NCI-H774 (cell line): ENCODE measurements at places on chromosomes 2 and 18.

- no peak for DNase-seq
Observed at GRCh38 chr2:62968168-62968567, 82.5 kb upstream of the OTX1 start.

DNA sequence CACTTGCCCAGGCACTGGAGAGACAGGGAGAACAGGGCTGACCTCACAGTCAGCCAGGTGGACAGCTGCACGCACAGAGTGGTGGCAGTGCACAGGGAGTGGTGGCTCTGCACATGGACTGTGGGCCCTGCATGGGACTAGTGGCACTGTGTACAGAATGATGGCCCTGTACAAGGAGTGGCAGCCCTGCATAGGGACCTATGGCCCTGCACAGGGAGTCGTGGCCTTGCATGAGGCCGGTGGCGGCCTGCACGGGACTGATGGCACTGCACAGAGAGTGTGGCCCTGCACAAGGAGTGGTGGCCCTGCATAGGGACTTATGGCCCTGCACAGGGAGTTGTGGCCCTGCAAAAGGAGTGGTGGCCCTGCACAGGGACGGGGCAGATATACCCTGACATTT is 19.1 kb upstream of the STEAP3 start:
- DNase-seq, result no peak

- DNase-seq, result no peak
Observed at GRCh38 chr2:239608260-239608659, 207.4 kb upstream of the HDAC4 start.

GRCh38 chr2:103265521-103265920 is 503.7 kb downstream of the TMEM182 start:
- no peak for DNase-seq

GRCh38 chr2:234243871-234244565 is 193.5 kb downstream of the SPP2 start:
- DNase-seq, result no peak

DNA sequence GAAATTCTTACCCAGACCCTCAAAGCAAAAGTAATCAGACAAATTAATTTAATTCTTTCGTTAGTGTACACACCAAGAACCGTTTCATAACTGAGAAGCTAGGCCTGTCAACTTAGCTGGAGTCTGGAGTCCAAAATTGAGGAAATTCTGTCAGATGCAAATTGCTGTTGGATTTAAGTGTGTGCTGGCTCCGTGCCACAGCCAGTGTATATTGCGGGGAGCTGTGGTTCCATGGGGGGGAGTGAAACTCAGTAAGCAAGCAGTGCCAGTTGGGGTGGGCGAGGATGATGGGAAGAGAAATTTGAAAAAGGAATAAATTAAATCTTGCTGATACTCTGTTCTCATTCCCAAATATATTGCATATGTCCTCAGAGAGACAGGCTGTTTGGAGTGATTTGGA is 4.0 kb downstream of the ARPC2 start:
- no peak for DNase-seq

- no peak for DNase-seq
Observed at GRCh38 chr18:59143441-59143840, 3.8 kb downstream of the SEC11C start.

- DNase-seq, result no peak
Observed at GRCh38 chr2:135510577-135510976, 20.4 kb downstream of the ZRANB3 start.

DNA sequence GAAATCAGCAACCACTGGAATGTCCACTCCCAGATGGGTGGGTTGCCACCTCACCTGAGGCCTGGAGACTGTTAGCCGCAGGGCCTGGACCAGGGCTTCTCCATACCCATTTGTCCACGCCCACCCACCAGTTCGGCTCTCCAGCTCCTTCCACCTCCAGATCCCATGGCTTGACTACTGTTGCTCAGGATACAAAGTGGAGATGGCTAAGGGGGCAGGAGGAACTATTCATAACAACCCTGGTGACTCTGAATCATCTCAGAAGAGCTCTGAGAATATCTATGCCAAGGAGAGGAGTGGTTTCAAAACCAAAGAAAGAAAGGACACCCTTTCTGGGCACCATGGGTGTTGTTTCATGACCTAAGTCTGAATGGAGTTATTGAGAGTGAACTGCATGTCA is 145.8 kb downstream of the LAMA3 start:
- DNase-seq, result no peak

GRCh38 chr2:230269715-230270114 is 44.2 kb downstream of the SP140 start:
- DNase-seq, result no peak
